ENCODE measurements at places on chromosomes 6 and 20.

DNA sequence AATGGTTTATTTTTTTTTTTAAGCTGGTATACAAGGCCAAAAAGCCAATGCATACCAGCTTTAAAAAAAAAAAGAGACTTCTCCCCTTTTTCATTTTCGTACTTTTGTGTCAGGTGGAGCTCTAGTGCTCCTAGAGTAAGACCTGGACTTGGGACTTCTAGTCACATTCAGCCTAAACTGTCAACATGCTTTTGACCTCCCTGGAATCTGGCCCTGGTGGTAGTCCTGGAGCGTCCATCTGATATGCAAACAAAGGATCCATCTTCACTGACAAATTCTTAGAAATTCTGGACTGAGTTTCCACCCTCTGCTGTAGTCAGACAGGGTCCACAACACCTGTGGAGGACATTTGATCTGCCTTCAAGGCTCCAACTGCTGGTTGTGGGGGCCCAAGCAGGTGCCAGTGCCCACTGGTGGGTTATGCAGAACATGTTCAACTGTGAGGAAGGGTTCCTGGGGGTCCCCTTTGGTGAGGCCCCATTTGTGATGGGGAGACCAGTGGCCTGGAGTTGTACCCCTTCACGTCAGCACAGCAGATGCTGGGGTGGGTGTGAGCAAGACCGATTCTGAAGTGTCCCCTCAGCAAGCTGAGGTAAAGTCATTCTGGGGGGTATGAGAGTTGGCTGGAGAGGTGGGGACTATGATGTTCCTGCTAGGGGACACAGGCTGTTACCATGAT is 12.6 kb upstream of the PCMTD2 start:
- no peak for DNase-seq

- DNase-seq = peak; percentile 37
Observed at GRCh38 chr6:14066782-14067406, 50.7 kb upstream of the CD83 start.

DNA sequence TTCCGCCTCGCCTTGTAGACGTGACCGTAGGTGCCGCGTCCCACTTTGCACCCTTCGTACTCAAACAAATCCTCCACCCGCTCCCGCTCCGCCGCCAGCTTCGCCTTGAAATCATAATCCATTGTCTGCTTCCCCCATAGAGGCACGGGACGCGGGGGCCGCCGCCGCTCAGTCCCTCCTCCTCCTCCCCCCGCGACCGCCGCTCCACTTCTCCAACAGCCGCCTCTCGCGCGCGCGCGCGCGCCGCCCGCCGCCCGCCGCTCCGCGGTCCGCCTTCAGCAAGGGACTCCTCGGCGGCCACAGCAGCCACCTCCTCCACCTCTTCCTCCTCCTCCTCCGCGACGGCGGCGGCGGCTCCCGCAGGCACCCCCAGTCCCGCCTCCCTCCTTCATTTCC is 256 bp downstream of the CDK19 start:
- DNase-seq = peak; percentile 15

DNA sequence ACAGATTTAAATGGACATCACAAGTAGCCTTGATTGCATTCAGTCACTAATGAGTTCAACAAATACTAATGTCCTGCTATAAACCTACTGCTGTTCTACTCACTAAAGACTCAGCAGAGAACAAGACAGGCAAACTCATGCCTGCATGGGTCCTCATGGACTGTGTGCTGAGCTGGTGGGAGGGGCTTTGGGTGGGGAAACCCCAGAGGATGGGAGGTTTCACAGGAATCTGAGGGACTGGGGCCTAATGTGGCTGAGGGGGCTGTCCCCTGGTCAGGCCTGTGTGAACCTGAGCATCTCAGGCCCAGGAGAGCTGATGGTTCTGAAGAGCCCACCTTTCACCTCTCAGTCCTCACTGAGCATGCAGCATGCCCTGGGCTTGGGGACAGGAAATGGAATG is 1.4 kb downstream of the CST8 start:
- no peak for DNase-seq

DNA sequence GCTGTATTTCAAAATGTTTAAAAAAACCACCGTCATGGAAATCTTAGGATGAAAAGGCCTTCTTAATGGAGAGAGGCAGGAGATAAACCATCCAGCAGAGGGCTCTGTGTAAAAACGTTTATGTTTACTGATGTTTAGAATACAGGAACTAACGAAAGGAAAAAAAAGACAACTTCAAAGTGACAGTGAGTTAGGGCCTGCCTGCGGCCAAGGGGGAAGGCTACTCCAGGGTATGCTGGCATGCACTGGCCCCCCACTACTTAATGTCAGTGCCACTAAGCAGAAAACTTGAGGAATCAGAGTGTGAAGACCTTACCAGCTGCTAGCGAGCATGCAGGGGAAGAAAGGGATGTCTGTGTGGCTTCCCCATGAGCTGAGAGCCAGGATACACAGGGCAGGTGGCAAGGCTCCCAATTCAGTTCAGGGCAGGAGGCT is 47.7 kb downstream of the AKAP7 start:
- DNase-seq = no peak

All from GM12891 (cell line).